Lung microvascular endothelial cell (primary cell): ENCODE measurements at places on chromosomes 16 and 17. TPM values are rescaled to one million over a fixed set of nuclear protein-coding genes. Genes with fewer than 3 reads are reported as not detected.

The GH1 gene
- total RNA-seq, result not detected in 2 replicates

The GSG1L gene
- 0.22 and 0.60 TPM in 2 replicates for total RNA-seq

The DHRS7C gene
- not detected in 2 replicates for total RNA-seq

The CHST5 gene
- total RNA-seq, result not detected in 2 replicates

The KRT17 gene
- 0.22 TPM in 1 of 2 replicates, not detected in the other for total RNA-seq

The VWA3A gene
- total RNA-seq, result not detected in 2 replicates

The SLC2A4 gene
- total RNA-seq, result 0.22 and 0.60 TPM in 2 replicates

The ADAM11 gene
- under 0.01 TPM in 2 replicates for total RNA-seq

The KRT222 gene
- total RNA-seq, result not detected in 2 replicates

The ACSM3 gene
- total RNA-seq, result 0.22 TPM in 1 of 2 replicates, not detected in the other

The CCL22 gene
- total RNA-seq, result not detected in 2 replicates

The TEX19 gene
- total RNA-seq, result not detected in 2 replicates

The SMPD3 gene
- under 0.01 TPM in 2 replicates for total RNA-seq

The MEIOB gene
- total RNA-seq, result not detected in 2 replicates

The MYOCD gene
- 0.40 TPM in 1 of 2 replicates, not detected in the other for total RNA-seq

The PRSS33 gene
- not detected in 2 replicates for total RNA-seq

The TOX3 gene
- not detected in 2 replicates for total RNA-seq

The CCL2 gene
- 75.8 and 137 TPM in 2 replicates for total RNA-seq

The CMTM2 gene
- total RNA-seq, result not detected in 2 replicates

The LRRC37A3 gene
- 4.1 and 8.3 TPM in 2 replicates for total RNA-seq

The CA7 gene
- not detected in 2 replicates for total RNA-seq

The ATP2C2 gene
- total RNA-seq, result under 0.01 TPM in 1 of 2 replicates, not detected in the other

The TPSG1 gene
- total RNA-seq, result not detected in 2 replicates

The CHST6 gene
- 0.44 and 0.99 TPM in 2 replicates for total RNA-seq

The ABCC6 gene
- under 0.01 and 0.44 TPM in 2 replicates for total RNA-seq

The GPR139 gene
- not detected in 2 replicates for total RNA-seq

The PLLP gene
- 5.2 and 6.3 TPM in 2 replicates for total RNA-seq

The GP1BA gene
- total RNA-seq, result not detected in 2 replicates

The ATP2A1 gene
- total RNA-seq, result under 0.01 TPM in 2 replicates

The KCNG4 gene
- total RNA-seq, result not detected in 2 replicates

The CTRB2 gene
- not detected in 2 replicates for total RNA-seq

The ALDH3A1 gene
- total RNA-seq, result under 0.01 and 0.20 TPM in 2 replicates

The BCL6B gene
- total RNA-seq, result 54.5 and 59.9 TPM in 2 replicates

The DLX4 gene
- not detected in 2 replicates for total RNA-seq

The MT4 gene
- not detected in 2 replicates for total RNA-seq

The ENPP7 gene
- not detected in 2 replicates for total RNA-seq

The TLCD3B gene
- not detected in 2 replicates for total RNA-seq

The TEKT3 gene
- total RNA-seq, result not detected in 2 replicates

The KRT31 gene
- not detected in 2 replicates for total RNA-seq

The TBC1D3C gene
- total RNA-seq, result 0.22 TPM in 1 of 2 replicates, not detected in the other

The NUTF2 gene
- 164 and 193 TPM in 2 replicates for total RNA-seq

The ACSM2A gene
- under 0.01 TPM in 2 replicates for total RNA-seq

The CHRNB1 gene
- 8.1 and 9.2 TPM in 2 replicates for total RNA-seq

The UTS2R gene
- total RNA-seq, result not detected in 2 replicates

The AANAT gene
- total RNA-seq, result not detected in 2 replicates
